Fibroblast of upper back skin (primary cell): ENCODE measurements at places on chromosomes 5 and 9.

DNA sequence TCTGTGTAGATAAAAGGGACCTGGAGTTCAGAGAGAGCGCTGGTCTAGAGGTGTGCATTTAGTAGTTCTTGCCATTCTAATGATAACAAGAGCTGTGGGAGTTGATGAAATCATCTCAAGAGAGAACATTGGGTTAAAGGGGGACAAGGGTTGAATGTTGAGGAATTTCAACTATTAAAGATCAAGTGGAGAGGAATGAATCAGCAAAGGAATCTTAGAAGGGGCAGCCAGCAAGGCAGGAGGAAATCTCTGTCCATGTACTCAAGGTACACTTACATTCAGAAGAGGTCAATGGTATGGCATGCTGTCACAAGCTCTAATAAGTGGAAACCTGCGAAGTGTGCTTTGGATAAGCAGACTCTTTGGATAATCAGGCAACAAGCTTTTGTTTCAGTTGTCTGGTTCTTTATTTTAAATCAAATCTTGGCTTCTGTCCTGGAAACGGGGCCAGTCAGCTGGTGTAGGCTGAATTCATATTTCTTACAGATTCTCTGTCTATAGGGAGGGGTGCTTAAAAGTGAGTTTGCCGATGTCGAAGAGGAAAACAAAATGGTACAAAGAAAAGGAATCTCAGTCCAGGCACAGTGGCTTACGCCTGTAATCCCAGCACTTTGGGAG lies 320.5 kb upstream of the CD180 start:
- DNase-seq, result peak; percentile 69

DNA sequence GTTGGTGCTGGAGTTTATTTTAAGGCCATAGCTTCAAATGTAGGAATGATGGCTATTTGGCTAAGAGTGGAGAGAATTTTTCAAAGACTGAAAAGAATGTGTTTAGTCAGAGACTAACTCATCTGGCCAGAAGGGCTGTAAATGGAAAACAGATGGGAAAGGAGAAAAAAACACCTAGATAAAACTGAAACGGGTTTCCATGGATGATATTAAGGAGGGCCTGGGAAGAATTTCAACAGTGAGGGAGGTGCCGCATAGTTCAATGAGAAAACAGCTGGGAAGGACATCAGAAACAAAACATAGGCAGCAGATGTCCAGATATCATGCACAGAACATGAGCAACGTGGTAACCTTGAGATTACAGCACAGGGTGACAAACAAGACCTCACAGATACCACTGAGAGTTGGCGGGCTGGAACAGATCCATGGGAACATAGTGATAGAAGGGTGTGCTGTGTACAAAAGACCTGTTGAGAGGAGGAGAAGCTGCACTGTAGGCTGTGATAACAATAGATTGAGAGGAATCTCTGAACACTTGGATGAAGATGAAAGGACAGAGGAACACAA lies 31.2 kb upstream of the RAD23B start:
- peak; percentile 96 for DNase-seq

DNA sequence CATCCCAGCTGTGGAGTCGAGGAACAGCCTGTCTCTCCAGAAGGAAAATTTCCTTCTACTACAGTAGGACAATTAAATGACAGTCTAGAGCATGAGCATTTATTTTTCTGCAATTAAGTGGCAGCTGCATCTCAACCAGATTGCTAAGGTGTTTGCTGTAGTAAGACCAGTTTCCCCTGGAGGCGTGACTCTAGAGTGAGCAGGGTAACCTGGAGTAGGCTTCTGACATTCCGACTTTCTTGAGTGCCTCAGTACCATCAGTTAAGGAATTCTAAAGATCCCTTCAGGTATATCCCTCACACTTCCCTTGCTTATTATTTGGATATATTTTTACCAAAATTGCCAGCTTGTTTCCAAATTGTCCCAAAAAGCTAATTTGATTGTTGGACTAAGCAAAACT lies 59.2 kb upstream of the IRX2 start:
- DNase-seq, result no peak

- no peak for DNase-seq
These were observed 8.9 kb upstream of the AIF1L start for GRCh38 chr9:131087354-131087893.

- no peak for DNase-seq
These were observed 11.5 kb downstream of the CDH6 start for GRCh38 chr5:31204958-31205357.

DNA sequence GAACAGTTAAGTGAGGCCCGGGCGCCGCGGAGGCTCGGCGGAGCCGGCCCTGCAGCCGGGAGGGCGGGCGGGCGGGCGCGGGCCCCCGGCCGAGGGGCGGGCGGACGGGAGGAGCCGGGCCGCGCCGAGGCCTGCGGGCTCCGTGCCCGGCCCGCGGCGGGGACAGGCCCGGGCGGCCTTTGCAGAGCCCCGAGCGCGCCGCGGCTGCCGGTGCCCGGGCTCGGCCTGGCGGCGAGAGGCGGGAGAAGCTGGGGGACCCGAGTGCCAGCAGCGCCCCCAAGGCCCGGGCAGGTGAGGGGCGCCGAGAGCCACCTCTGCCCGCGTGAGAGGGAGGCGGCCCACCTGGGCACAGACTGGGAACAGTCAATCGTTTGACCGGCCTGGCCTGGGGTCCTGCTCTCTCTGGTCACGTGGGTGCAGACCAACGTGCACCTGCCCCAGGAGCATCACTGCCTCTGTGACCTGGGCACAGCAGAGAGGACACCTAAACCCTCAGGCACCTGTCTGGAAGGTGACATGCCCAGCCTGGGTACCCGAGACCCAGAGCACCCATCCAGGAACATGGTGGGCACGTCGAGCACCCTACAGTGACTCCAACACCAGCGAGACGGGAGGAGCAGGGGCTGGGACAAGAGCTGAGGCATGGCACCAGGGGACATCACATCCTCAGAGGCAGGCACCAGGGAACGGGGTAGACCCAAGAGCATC lies 531 bp downstream of the MVB12B start:
- DNase-seq, result no peak

GRCh38 chr5:167261309-167262100 lies 1029.9 kb upstream of the WWC1 start:
- DNase-seq, result no peak

- DNase-seq, result no peak
These were observed 340.6 kb upstream of the IRX4 start for GRCh38 chr5:2223303-2223702.

DNA sequence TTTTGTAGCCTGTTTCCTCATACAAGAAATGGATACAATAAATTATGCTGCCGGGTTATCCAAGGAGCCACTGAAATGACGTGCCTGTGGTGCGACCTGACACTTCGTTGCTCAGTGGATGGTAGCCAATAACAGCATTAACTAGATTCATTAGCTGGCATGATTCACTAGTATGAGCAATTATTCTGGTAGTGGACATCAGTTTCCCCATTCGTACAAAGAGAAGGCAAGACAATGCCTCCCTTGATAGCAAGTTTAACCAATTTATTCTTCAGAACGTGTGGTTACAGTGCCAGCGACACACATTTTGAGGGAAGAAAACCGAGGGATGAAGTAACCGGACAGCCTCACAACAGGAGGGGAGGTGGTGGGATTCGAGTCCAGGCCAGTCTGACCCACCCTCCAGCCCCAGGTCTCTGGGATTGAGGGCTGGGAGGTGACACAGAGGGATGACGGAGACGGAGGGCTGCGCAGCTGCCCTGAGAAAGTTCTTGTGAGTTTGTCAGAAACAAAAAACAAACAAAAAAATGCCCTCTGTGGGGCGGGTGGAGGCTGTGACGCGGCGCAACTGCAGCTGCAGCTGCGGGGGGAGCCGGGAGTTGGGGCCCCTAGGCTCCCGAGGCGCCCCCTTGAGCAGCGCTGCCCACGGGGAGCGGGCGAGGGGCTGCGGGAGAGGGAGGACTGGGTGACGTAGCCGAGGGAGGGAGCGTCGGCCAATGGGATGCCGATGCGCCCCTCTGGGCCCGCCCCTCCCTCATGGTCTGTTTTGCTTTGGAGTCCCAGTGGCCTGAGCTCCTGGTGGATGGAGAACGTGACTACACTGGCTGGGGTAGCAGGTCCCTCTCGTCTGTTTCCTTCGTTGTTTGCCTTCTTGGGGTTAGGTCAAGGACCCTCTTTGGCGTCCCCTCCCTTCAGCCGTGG lies 10.9 kb downstream of the LHX2 start:
- no peak for DNase-seq

DNA sequence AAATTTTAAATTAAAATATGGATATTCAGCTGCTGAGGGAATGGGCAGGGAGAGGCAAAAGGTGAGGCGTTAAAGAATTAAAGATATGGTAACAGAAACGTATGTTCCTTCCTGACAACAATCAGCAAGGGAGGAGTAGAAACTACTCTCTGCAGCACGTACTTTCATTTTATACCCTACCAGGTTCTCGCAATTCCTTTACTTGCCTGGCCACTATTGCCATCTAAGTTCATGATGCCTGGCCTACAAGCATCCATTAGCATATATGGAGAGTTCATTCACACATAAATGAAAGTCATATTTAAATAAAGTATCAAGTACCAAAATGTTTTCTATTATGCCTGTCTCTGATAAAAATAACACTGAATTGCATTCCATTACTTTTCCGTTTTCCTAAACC lies 125.1 kb downstream of the BNC2 start:
- no peak for DNase-seq
